D721Med (cell line): ENCODE measurements at places on chromosomes 5 and 9.

DNA sequence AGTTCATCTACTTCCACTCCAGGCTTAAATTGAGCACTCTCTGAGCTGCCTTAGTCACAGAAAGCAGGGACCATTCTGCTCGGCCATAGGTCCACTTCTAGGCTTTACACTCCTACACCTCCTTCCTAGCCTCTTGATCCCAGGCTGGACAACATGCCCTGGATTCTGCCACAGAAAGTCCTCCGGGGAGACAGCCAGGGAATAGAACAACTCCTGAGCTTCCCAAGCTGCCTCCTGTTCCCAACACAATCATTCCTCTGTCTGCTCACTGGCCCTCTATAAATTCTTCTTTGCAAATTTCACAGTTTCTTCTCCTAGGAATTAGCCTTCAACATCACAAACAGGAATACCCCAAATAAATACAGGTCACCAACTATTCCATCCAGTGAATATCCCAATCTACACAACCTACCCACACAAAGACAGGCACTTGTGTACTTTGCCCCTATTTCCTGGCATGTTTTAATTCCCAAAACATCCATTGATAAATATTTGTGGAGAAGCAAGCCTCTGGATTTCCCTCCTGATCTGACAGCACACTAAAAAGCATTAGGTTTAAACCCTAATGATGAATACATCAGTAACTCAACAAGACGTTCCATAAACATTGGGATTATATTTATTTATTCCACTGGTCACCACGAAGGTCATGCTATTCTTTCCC is 125.5 kb downstream of the ENC1 start:
- no peak for DNase-seq

DNA sequence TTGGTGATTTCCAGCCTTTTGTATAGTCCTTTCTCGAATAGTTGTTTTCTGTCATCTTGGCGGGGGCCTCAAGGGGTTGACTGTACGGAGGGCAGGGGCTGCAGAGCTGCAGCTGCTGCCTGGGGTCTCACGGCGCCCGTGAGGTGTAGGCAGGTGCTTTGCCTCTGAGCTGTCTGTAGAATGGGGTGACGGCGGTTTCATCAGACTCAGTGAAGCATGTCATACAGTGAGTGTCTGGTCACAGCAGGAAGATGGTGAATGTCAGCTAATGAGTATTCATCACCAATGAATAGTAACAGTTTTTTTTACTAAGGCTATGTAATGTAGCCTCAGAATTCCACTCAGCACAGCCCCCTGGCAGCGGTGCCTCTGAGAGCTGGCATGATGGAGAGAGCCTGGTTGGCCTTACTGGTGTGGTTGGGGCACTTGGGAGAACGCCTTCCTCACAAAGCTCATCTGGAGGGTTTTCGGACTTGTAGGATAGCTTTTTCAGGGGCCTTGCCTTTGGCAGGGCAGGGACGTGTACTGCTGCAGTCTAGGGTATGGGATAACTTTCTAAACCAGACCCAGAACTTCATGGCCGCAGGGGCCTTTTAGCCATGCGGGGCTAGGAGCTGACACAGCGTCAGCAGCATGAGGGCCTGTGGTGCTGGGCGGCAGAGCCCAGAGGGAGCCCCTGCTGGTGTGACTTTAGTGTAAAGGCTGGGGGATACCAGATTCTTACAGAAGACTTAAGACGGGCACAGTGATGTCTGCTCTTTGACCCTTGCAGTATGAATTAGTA is 15.0 kb downstream of the TENT4A start:
- DNase-seq: no peak

- DNase-seq: no peak
These were observed 180.9 kb downstream of the MAPKAP1 start for GRCh38 chr9:125525921-125526631.

GRCh38 chr5:176747670-176748072 is 62.7 kb upstream of the UNC5A start:
- DNase-seq: no peak

GRCh38 chr5:43014522-43014921 is 25.6 kb downstream of the ANXA2R start:
- no peak for DNase-seq

DNA sequence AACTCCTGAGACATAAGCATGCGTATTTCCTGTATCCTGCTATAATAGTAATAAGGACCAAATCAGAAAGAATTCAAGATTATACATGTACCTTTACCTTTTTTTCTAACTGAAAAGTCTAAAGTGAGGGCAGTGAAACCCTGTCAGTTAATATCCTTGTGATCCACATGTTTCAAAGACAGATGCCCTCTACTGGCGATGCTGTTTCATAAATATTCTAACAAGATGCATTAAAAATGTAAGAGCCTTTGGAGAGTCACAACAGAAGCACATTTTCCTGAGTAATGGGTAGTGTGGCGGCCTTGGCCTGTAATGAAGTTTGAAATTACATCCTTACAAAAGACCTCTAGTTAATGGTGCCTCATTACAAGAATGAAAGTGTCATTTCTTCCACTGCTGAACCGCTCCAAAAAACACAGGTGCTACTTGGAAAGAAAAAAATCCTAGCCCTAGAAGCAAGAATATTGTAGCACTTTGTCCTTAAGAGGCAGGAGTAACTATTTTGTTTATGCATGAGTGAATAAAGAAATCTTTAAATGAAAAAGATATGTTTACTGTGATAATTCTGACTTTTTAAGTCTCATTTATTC is 232.6 kb downstream of the EPB41L4A start:
- no peak for DNase-seq
